ENCODE measurements at places on chromosomes 2 and 18.

- no peak for DNase-seq
Measured at GRCh38 chr2:227228061-227228667, 63.7 kb downstream of the COL4A3 start.

DNA sequence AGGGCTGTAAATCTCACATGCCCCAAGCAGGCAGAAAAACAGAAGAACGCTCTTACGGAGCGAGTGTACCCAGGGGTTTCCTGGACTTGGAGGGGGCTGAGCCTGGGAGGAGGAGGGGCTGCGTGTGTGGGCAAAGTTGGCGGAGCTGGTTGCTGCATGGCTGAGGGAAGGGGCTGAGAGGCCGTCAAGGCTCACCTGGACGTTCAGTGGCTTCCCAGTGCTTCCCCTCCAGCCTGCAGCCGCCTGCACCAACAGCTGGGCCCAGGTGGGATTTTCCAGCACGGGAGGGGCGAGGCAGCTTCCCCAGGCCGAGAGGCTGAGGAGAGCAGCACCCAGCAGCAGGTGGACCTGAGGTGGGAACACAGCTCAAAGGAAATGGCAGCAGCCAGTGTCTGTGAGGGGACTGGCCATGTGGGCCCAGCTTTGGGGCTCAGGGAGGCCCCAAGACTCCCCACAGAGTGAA is 70.6 kb upstream of the CTDP1 start:
- DNase-seq, result no peak

- no peak for DNase-seq
Measured at GRCh38 chr2:196441527-196441926, 198.0 kb upstream of the CCDC150 start.

DNA sequence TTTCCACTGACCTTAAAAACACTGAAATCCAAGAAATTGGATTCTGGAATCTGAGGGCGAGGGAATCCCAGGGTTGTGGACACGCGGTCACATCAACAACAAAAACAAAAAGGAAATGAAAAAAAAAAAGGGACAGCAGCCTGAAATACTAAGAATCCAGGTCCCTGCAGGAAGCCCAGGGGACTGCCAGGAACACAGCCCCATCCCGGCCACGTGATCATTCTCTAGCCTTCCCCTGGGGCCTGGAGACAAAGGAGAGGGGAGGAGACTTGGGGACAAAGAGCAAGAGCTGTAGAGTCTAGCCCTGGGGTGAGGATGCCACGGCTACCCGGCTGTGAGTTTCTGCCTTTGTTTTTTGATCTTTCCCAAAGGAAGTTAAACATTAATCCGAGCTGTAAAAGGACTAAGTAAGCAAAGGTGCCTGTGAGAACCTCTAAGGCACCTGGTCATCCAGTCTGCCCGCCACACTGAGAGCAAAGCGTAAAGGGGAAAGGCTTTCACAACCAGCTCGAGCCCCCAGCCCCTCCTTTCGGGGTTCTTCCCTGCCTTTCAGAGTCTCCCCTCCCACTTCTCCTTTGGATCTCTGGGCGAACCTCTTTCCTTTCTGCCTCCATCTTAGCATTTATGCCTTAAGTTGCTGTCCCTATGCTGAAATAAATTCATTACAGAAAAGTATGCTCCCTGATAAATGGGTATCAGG is 57.9 kb upstream of the MSH2 start:
- peak; percentile 90 for DNase-seq

- no peak for DNase-seq
Measured at GRCh38 chr18:54843314-54843713, 15.0 kb downstream of the RAB27B start.

DNA sequence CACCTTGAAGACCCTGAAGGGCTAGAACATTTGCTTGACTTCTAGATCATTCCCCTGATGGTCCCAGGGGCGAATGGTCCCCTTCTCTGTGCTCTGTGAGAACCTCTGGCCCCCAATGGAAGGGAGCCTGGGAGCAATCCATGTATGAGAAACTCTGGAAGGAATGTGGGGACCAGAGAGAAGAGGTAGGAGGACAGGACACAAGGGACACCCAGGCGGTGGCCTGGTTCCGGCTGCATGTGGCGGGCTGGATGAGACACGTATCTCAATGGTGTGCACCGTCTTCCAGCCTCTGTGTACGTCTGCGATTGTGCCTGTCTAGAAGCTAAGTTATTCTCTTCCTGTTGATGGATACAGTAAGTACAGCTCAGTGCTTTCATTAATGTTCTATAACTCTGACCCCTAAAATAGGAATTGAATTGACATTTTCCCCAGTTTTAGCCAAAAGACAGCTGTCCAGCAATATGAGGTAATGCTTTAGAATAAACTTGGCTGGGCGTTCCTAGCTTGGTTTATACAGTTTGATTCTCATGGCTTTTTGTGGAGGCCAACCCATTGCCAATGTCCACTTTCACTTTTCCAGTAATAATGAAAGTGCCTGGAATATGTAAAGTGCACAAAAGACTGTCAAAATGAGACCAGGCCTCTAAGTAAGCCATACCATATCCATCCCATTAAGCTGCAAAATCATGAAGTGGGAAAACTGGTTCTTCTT is 30.1 kb upstream of the COPS8 start:
- no peak for DNase-seq

DNA sequence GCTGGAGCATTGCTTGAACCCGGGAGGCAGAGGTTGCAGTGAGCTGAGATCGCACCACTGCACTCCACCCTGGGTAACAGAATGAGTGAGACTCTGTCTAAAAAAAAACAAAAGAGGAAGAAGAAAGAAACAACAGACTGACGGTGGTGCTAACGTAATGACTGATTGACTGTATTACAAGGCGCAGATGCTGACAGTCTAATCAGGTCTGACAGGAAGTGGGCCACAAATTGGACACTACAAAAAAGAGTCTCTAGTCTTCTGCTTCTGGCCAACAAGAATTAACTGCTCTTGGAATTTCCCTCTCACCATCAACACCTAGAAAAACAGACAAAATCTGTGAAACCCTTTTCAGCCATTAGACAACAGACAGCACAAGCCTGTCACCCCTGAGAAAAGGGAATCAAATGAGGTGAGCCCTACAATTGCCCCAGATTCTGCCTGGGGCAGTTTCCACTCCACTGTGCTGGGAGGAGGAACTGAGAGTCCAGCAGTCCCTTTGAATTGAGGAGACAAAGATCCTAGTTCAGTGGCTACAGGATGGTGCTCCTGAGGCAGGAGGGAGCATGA is 43.3 kb downstream of the SNED1 start:
- no peak for DNase-seq

All from kidney capillary endothelial cell (primary cell).